ENCODE measurements at places on chromosomes 2 and 18. TPM values are rescaled to one million over a fixed set of nuclear protein-coding genes. Genes with fewer than 3 reads are reported as not detected.

- no peak for DNase-seq
These were observed 10.0 kb upstream of the GPR55 start for GRCh38 chr2:230935130-230935430.

- DNase-seq: peak; percentile 7
These were observed 417.7 kb upstream of the SLC14A2 start for GRCh38 chr18:45197526-45197970.

- no peak for DNase-seq
These were observed 14.3 kb upstream of the PPP3R1 start for GRCh38 chr2:68266655-68267054.

GRCh38 chr2:237262838-237263771, 150.9 kb downstream of the COL6A3 start:
- no peak for DNase-seq

DNA sequence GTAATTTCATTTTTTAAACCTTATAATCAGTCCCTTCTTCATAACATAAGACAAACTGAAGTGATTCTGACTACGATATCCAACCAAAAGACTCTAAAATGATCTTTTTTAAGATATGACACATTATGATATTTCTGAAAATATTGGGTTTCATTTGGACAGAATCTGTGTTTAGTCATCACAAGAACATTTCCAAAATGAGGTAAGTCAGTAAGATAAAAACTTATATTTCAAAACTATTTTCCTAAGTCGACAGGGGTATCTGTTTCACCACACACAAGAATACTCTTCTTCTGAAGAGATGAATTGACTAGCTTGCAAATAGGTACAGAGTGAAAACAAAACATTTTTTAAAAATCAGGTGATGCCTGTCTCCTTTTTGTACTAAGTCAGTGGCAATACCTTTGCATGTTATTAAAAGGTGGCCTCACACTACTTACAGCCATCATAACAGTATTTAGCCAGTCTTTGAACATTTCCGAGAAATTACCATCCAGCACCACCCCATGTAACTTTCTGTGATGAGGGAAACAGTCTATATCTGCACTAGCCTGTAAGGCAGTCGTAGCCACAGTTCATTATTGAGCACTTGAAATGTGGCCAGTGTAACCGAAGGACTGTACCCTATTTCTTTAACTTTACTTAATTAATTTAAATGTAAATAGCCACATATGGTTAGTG, 13.5 kb downstream of the STK39 start:
- DNase-seq: no peak

GRCh38 chr2:1685078-1685956, 59.0 kb downstream of the PXDN start:
- DNase-seq: no peak

- DNase-seq: no peak
These were observed 129.4 kb upstream of the MAPRE2 start for GRCh38 chr18:34911661-34912384.

CASP10 gene
- 2.4 TPM for total RNA-seq
